ENCODE measurements at places on chromosomes 12 and 14. TPM values are rescaled to one million over a fixed set of nuclear protein-coding genes. Genes with fewer than 3 reads are reported as not detected.
A peak's percentile ranks its signal among the peaks of the same experiment; 100 is the strongest.

DNA sequence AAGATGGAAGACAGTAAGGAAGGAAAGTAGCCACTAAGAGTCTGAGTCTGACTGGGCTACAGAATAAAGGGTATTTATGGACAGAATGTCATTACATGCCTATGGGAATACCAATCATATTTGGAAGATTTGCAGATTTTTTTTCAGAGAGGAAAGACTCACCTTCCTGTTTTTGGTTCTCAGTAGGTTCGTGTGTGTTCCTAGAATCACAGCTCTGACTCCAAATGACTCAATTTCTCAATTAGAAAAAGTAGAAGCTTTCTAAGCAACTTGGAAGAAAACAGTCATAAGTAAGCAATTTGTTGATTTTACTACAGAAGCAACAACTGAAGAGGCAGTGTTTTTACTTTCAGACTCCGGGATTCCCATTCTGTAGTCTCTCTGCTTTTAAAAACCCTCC is 15.4 kb upstream of the PAPLN start:
- no peaks in the 10 kb centered on the region for H3K27me3 ChIP-seq
- no peak for DNase-seq
- H3K4me3 ChIP-seq: no peak overlapping the region

DNA sequence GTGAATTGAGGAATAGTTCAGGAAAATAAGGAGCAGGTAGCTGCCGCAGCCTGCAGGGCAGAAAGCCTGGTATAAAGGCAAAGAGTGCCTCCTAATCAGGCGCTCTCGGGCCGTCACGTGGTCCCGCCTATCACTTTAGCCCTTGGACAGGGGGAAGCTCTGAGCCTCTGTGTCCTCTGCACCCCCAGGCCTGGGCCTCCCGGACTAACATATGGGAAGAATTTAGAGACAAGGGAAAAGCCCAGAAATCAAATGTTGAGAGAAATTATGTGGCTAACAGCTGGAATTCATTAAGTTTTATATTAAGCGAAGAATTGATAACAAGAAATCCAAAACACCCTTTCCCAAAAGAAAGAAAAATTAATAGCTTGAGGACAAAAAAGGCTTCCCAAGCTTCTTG is 417.7 kb downstream of the ATP23 start:
- H3K4me1 ChIP-seq: no peaks in the 10 kb centered on the region
- H3K4me3 ChIP-seq: no peak overlapping the region
- DNase-seq: no peak

GRCh38 chr12:39062266-39062996 is 157.0 kb upstream of the CPNE8 start:
- H3K27me3 ChIP-seq: no peaks in the 10 kb centered on the region
- no peaks in the 10 kb centered on the region for H3K4me1 ChIP-seq
- no peak overlapping the region for H3K27ac ChIP-seq
- no peak for DNase-seq
- H3K4me3 ChIP-seq: no peak overlapping the region
- H3K36me3 ChIP-seq: no peaks in the 10 kb centered on the region

Gene LMNTD1
- total RNA-seq: not detected

DNA sequence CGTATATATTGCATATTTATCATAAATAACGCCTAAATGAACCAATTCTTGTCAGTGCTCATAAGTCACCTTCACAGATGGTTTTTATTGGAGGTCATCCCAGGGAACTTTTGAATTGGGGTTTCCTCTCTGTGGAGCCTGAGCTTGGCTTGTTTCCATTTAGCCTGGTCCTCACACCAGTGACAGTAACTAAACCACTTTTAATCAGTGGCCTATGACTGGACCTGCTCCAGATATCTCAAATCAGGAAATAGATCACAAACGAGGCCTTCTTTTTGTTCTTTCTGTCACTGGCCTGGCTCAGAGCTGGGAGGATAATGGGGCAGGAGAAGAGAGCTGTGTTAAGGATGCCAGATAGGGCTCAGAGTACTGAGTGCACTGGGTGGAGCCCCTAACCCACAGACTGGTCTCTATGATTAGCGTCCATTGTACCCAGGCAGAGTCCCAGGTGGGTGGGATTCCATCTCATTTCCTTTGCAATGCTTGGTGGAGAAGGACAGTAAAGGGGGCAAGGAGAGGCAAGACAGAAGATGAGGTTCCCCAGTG is 92.4 kb downstream of the NUAK1 start:
- no peak overlapping the region for H3K27ac ChIP-seq
- H3K4me3 ChIP-seq: no peak overlapping the region
- no peaks in the 10 kb centered on the region for H3K4me1 ChIP-seq
- H3K27me3 ChIP-seq: no peaks in the 10 kb centered on the region

GRCh38 chr12:128408669-128409068 is 141.7 kb downstream of the TMEM132C start:
- H3K27me3 ChIP-seq: no peaks in the 10 kb centered on the region
- no peak for DNase-seq
- no peaks in the 10 kb centered on the region for H3K36me3 ChIP-seq

GRCh38 chr12:12527820-12528296 is 34.8 kb downstream of the DUSP16 start:
- no peak overlapping the region for H3K4me3 ChIP-seq
- no peaks in the 10 kb centered on the region for H3K4me1 ChIP-seq
- H3K27ac ChIP-seq: no peak overlapping the region
- H3K27me3 ChIP-seq: no peaks in the 10 kb centered on the region
- peak; percentile 45 for DNase-seq

Measured in natural killer cell (primary cell).